ENCODE measurements at places on chromosomes 16 and 17.

DNA sequence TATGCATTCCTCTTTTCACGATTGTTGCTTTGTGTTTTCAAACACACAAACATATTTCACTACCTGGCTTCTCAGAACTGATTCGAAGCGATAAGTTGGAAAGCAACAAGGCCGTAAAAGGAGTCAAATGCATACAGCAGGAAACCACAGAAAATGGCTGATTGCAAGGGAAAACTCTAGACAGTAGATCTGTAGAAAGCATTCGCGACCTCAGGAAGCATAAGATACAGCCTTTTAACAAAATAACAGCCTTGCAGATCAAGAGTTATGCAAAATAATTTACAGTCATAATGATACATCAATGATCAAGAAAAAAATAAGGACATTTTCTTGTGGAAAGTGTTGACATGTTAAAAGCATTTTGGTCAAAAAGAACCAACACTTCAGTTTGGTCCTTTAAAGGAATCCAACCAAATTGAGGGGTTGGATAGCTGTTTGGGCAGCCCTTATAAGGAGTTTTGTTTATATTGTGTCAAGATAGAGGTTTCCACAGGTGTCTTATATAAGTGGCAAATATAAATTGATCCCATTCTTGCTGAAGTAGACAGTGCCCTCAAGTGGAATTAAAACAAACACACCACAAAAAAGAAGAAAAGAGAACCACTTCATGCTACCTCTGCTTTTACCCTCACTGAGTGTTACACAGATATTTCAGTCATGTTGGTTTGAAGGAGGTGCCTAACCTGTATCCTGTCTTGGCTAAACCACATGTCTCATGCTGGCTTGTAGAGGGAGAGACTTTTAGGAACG is 5.5 kb downstream of the CYLD start:
- peak; percentile 62 for DNase-seq

DNA sequence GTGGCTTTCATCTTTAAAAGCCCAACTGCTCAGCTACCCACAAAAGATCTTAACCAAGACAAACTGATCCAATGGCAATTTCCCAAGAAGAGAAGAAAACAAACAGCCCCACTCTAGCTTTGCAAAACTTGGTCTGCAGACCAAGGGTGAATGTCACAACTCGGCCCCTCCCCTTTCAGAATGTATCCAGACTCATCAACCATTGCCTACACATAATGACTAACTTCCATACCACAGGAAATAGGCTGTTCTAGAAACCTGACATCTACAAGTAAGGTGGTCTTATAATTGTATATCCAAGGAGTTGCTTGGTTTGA is 16.0 kb downstream of the DCUN1D3 start:
- DNase-seq = peak; percentile 63

DNA sequence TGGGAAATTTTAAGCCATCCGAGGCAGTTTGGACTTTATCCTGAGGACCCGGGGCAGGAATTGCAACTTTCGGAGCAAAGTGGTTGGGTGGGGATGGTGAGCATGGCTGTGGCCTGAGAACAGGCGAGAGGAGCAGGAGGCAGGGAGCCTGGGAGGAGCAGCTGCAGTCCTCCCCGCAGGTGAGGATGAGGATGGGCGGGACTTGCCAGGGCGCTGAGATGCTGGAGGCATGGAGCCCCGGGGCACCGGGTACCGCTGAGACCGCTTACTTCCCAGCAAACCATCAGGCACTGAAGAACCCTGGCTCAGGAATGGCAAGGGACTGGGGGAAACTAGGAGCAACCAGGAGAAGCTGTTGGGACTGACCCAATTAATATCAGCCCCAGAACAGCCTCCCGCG is 210.8 kb downstream of the GSG1L start:
- DNase-seq = no peak

GRCh38 chr16:81456523-81457325 is 12.1 kb downstream of the CMIP start:
- peak; percentile 60 for DNase-seq

- no peak for DNase-seq
These were observed 632.4 kb downstream of the CDH11 start for GRCh38 chr16:64489449-64489848.

DNA sequence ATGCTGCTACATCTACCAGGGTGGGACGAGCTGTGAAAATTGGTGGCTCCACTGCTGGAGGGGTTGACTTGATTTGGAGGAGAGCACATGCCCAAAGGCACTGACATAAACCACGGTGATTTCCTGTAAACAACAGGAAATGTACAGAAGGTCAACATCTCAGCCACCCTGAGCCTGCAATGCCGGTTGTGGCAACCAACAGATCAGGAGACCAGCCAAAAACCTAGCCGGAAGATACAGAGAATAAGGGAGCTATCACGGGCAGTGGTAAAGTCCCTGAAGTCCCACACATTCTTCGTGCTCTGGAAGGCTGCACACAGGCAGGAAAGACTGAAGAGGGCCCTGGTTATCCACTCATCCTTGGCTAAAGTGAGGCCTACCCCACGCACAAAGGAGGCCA is 56.2 kb downstream of the ADCY9 start:
- no peak for DNase-seq

- no peak for DNase-seq
These were observed 16.7 kb downstream of the MMP15 start for GRCh38 chr16:58042001-58042885.

DNA sequence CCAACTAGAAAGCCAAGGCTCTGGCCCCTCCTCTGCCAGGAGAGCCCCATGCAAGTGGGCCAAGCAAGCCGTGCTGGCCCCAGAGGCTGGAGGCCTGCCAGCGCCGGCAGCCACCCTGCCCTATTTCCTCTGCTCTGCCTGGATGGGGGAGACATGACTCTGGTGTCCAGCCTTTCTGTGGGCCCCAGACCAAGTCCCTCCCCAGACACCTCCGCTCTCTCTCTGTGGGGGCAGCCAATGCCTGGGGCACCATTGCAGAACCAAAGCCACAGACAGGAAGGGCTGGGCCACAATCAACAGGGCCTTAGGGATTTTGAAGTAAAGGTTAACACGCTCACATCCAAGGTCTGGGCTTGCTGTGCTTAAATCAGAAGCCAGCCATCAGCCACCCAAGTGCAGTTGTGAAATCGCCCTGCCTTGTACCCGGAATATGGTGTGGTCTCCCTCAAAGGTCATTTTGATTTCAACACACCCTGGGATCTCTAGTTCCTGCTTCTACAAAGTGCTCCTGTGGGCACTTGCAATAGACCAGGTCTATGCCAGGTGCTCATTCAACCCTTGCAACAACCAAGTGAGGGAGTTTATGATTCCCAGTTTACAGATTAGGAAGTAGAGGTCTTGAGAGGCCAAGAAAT is 63.5 kb upstream of the TEX2 start:
- no peak for DNase-seq

- no peak for DNase-seq
These were observed 62.0 kb downstream of the RPH3AL start for GRCh38 chr17:290626-291025.

GRCh38 chr17:16197276-16197675 is 18.1 kb downstream of the NCOR1 start:
- DNase-seq = no peak

DNA sequence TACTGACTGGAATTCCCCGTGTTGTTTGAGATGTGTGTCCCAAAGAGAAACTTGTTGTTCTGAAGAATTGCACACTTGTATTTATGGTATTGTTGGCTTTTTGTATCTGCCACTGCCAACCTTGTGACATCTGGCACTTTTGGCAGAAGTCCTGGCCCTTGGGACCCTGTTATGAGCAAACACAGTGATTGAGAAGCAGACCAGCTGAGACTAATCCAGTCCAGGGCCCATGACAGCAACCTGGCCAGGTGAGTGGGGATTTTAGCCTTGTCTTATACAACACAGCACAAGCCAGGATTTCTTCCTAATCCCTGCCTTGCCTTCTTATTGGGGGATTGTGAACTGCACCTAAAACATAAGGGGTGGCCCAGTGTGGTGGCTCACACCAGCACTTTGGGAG is 80.0 kb downstream of the NTN1 start:
- DNase-seq = no peak

DNA sequence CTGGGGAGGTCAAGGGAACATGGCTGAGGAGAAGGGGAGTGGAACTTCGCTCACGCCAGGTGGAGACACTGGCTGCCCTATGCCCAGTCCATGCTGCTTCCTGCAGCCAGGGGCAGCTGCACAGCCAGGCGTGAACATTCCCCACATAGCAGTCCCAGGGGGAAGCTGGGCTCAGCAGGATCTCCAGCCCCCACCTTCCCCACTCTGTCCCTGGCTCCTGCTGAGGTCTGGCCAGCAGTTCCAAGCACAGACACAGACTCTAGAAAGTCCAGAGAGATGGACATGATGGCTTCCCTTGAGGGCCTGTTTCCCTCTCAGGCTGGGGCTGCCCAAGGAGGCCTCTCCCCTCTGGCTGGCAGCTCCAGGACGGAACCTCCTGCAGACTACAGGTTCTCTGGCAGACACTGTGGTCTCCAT is 9.3 kb downstream of the JUP start:
- DNase-seq = peak; percentile 48

- peak; percentile 90 for DNase-seq
These were observed 6.3 kb downstream of the CCL11 start for GRCh38 chr17:34291721-34292348.

GRCh38 chr16:28192806-28193529 is 18.8 kb downstream of the XPO6 start:
- no peak for DNase-seq

DNA sequence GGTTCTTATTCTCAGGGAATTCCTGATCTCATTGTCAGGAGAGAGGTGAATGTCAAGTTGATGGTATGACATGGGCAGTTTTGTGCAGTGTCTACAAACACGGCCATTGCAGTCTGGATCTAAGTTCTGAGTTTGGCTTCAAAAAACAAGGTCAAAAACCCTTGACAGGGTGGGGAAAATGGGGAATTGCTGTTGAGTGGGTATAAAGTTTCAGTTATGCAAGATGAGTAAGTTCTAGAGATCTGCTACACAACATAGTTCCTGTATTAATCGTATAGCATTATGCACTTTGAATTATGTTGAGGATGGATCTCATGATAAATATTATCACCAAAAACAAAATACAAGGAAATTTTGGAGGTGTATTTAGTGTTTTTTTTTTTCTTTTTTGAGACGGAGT is 36.6 kb upstream of the CARMIL2 start:
- no peak for DNase-seq

GRCh38 chr17:44707755-44708400 is 587 bp upstream of the DBF4B start:
- no peak for DNase-seq

DNA sequence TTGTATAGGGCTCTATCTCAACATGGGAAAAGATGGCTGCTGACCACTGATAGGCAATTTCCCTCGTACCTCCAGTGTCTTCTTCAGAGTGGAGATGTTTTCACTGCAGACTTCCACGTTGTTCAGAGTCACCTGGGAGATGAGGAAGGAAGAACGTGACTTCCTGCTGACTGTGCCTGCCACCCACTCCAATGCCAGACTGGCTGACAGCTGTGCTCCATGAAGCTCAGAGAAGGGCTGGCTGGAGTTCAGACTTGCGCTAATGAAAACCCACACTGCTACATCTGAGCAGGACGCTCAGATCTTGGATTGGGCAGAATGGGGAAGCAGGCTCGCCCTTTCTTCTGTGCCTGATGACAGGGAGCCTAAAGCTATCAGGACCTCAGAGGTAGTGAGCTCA is 33.1 kb downstream of the COG4 start:
- no peak for DNase-seq

DNA sequence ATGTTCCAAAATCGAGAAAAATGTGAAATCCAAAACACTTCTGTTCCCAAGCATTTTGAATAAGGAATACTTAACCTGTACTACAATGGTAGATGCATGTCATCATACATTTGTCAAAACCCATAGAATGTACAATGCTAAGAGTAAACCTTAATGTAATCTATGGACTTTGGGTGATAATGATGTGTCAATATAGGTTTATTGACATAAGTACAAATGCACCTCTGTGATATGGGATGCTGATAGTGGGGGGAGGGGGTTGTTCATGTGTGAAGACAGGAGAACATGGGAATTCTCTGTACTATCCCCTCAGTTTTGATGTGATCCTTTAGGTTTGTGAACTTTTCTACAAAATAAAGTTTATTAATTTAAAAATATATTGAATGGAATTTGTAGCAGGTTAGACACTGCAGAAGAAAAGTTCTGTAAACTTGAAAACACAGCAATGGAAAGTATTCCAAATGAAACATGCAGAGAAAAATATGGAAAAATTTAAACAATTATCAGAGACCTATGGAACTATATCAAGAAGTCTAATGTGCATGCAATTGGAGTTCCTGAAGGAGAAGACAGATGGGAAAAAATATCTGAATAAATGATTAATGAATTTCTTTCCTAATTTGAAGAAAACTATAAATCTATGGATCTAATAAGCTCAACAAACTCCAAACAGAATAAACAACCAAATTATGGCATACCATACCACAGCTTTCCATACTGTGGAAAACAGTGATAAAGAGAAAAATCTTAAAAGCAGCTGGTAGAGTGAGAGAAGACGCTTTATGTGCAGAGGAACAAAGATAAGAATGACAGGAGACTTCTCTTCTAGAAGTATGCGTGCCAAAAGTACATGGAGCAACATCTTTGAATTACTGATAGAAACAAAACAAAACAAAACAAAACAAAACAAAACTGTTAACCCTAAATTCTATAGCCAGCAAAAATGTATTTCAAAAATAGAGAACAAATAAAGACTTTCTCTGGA is 34.7 kb upstream of the MSI2 start:
- DNase-seq = no peak

- DNase-seq = peak; percentile 86
These were observed 17.6 kb downstream of the CDK5R1 start for GRCh38 chr17:32504166-32504990.

DNA sequence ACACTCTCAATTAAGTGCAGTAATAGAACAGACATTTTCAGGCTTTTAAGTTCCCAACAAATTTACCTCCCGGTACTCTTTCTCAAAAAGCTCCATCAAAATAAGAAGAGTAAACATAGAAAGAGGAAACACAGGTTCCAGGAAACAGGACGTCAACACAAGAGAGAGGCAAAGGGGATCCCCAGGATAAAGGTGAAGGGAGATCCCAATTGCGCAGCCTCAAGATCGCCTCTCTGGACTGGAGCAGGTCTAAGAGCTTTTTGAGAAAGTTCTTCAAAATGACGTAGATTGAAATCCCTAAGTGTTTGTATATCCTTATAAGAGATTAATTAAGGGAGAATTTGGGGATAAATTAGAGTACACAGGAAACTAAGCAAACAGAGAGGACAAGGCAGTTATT is 3.9 kb upstream of the FXR2 start:
- no peak for DNase-seq
